Suppressor macrophage treated with lipopolysaccharide for 4 hours (primary cell): ENCODE measurements at places on chromosomes 5 and 9.

- no peak for DNase-seq
These were observed 17.1 kb downstream of the EFNA5 start for GRCh38 chr5:107653685-107654084.

- DNase-seq: no peak
These were observed 79.5 kb downstream of the GLIS3 start for GRCh38 chr9:4220346-4220745.

- no peak for DNase-seq
These were observed 193.5 kb downstream of the PLK2 start for GRCh38 chr5:58266402-58266801.

- no peak for DNase-seq
These were observed 145.6 kb downstream of the FSTL4 start for GRCh38 chr5:133466556-133467334.

GRCh38 chr5:141747152-141748141, 65.4 kb upstream of the ARAP3 start:
- DNase-seq: no peak

GRCh38 chr9:132732326-132733259, 62.3 kb downstream of the GTF3C4 start:
- no peak for DNase-seq
